ENCODE measurements at places on chromosomes 16 and 17.
A peak's percentile ranks its signal among the peaks of the same experiment; 100 is the strongest.

DNA sequence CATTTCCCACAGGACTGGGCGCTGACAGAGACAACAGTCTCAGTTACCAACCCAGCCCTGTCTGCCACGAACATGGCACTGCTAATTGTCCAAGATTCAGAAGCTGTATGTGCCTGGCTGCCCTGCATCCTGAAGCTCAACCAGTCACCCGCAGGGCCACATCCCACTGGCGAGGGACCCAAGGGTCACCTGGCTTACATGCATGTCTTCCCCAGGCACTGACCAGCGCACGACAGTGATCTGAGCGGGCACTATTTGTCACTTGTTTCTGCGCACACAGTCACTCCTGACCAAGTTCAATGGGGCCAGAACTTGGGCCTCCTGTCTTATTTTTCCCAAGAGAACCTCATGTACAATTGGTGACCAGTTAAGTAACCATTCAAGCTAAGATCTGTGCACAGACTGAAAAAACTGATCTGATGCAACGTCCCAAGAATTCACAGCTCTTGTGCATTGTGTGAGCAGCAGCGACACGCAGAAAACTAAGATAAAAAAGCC is 13.1 kb downstream of the USP7 start:
- no peak for DNase-seq

- peak; percentile 3 for DNase-seq
Observed at GRCh38 chr16:14405611-14406537, 224.2 kb downstream of the PARN start.

DNA sequence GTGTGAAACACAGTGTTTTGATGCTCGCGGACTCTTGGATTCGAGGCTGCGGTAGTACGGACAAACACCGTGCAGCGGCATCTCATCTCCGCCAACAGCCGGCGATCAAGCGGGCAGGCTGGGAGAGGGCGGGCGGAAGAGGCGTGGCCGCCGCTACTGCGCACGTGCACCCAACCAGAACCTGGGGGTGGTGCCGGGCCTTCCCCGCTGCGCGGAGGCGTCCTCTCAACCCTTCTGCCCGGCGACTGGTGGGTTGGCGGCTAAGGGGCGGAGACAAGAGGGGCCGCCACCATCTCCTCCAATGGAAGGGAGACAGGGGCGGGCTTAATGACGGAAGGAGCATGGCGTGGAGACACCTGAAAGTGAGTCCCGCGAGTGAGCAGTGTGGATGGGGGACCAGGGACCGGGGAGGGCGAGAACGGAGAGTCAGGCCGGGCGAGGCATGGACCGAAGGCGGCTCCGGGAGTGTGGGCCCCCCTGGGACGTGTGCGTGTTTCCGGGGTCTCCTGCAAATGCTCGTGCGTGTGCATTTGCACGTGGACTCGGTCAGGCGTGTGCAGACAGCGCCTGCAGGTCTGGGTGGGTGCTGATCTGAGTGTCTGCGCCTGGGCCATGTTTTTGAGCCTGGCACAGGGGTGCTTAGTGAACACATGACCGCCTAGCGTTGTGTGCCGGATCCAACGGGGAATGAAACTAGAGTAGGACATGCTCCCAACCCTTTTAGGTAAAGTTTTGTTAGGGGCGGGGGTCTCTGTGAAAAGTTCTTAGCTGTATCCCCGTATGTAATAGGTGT is at the start of gene DHODH:
DHODH (plus strand) TSS at position 321 of the 793 bp plus-strand sequence; CDS start at position 342, 21 bp downstream.
- DNase-seq = peak; percentile 95

GRCh38 chr16:2432286-2432685 is 3.0 kb downstream of the CCNF start:
- DNase-seq = no peak

DNA sequence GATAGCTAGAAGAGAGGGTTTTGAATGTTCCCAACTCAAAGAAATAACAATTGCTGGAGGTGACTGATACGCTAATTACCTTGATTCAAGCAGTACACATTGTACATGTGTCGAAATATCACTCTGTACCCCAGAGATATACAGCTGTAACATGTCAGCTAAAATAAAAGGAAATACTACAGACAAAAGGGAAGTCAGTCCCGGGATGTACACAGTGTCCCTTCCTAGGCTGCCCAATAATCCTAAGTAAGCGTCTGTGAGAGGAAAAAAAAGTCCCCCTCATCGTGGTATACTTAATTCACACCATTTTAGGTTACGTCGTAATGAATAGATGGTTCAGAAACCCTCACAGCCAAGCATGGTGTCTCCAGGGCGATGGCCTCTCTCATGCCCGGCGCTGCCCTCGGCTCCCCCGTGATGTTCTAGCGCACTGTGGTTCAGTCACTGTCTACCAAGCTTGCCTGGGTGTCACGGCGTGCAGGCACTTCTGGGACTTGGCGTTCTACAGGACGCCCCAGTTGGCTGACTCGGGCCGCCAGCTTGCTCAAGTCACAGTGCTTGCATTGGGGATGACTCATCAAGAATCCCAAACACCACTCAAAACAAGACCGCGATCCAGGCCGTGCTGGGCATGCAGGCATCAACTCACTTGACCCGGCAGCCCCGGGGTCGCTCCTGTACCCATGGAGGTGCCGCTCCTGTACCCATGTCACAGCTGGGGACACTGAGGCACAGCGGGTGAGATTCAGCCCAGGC is 27.6 kb downstream of the CCDC40 start:
- no peak for DNase-seq

DNA sequence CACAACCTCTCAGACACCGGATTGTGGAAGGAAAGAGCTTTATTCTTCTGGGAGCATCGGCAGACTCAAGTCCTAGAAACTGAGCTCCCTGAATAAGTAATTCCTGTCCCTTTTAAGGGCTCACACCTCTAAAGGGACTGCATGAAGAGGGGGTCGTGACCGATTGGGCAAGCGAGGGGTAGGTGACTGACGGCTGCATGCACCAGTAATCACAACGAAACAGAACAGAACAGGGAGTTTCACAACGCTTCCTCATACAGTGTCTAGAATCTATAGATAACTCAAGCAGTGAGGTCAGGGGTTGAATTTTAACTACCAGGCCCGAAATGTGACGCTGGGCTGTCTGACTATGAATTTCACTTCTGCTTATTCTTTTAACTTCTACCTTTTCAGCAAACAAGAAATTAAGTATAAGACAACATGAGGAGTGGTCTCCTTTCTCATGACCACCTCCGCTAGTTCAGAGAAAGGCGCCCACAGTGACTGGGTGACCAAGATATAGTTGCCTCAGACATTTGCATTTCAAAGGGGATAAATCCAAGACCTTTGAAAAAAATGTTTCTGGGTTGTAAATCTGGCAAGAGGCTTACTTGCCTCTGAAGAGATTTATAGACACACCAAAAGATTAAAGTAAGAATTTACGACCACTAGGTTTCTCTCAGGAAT is 88.4 kb upstream of the ATF7IP2 start:
- DNase-seq = no peak

- no peak for DNase-seq
Observed at GRCh38 chr16:63774302-63774701, 1347.6 kb downstream of the CDH11 start.

- no peak for DNase-seq
Observed at GRCh38 chr16:84467256-84467655, 37.2 kb downstream of the MEAK7 start.

GRCh38 chr17:40699371-40699770 is 4.2 kb downstream of the KRT24 start:
- no peak for DNase-seq

DNA sequence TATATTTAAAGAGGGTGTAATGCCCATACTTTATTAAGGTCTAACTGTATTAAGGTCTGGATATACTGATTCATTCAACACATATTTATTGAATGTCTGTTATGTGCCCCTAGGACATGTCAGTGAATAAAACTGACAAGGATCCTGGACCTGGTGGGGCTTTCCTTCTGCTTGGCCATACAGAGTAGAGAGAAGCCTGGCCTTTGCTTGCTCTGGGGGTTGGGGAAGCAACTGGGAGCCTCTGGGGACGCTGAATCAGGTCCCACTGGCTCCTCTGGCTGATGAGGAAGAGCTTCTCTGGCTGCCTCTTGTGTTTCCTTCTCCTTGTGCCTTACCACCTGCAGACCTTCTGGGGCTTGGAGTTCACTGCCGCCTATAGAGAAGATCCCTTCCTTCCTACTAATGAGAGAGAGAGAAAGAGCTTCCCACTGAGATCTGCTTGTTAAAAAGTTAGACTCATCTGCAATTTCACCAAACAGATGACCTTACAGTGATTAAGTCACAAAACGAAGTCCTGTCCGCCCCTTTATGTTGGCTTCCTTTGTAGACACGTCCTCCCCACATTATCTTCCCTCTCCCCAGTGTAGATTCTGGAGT is 49.7 kb downstream of the MSI2 start:
- no peak for DNase-seq

DNA sequence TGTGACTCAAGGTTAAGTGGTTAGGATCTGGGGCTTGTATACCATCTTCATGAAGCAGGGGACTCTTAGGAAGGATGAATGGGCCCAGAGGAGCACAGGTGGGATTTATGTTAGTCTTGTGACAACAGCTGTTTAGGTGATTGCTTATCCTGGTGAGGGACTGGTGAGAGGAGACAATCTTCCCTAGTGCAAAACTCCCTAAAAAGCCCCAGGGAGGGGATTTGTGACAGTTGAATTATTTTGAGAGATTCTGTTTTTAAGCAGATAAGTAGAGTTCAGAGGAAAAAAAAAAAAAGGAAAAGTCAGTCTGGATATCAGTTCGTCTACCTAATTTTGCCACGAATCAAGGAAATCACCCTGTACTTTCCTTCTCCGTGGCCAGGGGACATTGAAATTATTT is 35.1 kb upstream of the SEC14L1 start:
- DNase-seq = no peak

DNA sequence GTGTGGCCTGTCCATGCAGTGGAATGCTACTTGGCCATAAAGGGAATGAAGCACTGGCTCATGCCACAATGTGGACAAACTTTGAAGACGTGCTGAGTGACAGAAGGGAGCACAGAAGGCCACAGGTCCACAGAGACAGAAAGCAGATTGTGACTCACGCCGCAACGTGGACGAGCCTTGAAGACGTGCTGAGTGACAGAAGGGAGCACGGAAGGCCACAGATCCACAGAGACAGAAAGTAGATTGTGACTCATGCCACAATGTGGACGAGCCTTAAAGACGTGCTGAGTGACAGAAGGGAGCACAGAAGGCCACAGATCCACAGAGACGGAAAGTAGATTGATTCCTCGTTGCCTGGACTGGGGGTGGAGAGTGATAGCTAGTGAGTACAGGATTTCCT is 19.2 kb downstream of the ZC3H18 start:
- no peak for DNase-seq

DNA sequence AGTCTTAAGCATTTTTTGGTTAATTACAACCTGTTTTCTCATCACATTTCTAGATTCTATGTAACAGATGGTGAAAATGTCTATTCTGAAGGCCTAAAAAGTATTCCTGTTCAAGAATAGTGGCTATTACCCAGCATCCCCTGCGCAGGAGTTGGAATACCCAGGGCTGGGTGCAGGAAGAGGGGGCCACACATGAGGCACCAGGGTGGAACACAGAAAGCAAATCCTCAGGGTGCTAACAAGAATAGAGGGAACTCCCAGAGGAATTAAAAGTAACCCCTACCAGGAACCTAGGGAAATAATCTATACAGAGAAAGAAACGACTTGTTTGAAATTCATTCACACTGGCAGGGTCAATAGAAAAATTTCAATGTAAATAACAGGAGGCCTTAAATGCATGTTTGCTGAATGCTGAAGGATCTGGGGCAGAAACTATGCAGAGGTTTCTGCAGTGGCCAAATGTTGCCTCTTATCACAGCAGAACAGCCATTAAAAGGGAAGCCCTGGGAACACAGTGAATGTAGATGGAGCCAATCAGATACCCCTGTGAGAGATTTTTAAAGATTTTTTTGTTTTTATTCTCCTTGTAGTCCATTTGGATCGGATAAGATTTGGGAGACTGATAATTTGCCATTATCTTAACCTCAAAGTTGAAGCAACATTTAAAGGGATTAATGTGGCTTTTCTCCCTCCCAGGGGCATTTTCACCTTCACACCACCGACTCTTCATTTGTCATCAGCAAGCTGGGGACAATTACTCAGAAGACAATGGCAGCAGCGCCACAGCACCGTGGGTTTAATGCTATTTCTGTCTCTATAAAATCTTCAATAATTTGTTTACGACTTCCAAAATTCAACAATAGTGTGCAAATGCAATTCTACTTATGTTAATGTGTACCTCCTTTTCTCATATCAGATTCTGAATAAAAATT is 196.0 kb upstream of the PSMD7 start:
- no peak for DNase-seq

DNA sequence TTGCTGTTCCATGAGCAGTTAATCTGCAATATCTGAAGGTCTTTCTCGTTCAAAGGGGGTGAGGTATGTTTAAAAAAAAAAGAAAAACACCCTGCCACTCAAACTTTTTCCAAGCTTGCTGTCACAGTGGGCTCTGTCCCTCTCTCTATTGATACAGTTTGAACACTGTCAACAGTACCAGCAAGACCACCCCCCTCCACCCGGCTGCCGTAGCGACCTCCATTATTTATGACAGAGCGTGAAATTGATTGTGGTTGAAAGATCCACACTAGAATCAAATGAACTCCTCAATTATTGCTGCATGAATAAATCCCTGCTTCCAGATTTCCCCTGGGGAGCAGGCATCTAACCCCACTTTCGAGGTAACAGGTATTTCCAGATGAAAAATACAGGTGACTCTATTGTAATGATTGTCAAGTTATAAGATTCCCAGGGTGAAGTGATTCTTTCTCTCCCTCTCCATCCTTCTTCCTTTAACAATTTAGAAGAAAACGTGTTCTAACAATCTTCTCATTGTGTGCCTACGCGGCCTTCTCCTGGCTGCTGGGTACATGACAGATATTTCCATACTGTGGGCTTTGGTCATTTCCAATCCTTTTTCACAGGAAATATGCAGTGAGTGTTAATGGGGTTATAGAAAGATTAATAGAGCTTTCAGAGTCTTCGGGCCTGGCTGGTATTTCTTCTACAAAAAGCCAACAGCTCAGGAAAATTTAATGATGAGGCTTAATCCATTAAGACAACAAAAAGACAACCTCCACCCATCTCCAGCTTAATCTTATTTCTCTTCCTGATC is 135.7 kb upstream of the C16orf82 start:
- DNase-seq = no peak

GRCh38 chr17:15194859-15195277 is 70.3 kb downstream of the PMP22 start:
- no peak for DNase-seq

- no peak for DNase-seq
Observed at GRCh38 chr17:50259477-50260324, 14.6 kb upstream of the TMEM92 start.

DNA sequence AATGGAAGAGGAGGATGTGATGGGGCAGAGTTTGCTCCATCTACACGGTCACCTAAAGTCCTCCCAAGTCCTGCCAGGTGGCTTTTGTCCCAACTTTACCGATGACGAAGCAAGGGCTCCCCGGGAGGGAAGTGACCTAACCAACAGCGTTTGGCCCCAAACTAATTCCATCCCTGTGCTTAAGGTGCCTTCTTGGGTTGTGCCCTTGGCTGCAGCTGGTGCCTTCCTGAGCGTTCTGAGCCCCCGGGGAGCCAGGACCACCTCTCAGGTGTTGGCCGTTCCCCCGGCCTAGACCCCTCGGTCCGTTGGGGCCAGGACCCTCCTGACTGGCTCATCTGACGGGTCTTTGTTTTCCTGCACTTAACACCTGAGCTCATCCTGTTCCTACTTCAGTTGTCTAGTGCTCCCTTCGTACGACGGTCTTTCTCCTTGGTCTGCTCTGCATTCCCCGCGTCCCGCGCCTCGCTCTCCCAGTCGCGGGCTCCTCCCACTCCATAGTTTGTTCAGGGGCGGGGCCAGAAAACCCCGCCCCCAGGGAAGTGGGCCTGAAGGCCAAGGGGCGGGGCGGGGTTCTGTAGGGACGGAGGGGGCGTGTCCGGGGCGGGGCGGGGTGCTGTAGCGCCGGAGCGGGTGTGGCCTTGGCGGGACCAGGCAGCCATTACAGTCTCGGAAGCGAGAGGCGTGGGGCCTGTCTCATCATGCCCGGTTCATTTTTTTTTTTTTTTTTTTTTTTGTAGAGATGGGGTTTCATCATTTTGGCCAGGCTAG is 822 bp upstream of the ZSCAN10 start:
- peak; percentile 80 for DNase-seq
